NCI-H1930 (cell line): ENCODE measurements at places on chromosomes 4 and X.

- DNase-seq = no peak
Measured at GRCh38 chrX:46860557-46860956, 23.7 kb downstream of the RP2 start.

DNA sequence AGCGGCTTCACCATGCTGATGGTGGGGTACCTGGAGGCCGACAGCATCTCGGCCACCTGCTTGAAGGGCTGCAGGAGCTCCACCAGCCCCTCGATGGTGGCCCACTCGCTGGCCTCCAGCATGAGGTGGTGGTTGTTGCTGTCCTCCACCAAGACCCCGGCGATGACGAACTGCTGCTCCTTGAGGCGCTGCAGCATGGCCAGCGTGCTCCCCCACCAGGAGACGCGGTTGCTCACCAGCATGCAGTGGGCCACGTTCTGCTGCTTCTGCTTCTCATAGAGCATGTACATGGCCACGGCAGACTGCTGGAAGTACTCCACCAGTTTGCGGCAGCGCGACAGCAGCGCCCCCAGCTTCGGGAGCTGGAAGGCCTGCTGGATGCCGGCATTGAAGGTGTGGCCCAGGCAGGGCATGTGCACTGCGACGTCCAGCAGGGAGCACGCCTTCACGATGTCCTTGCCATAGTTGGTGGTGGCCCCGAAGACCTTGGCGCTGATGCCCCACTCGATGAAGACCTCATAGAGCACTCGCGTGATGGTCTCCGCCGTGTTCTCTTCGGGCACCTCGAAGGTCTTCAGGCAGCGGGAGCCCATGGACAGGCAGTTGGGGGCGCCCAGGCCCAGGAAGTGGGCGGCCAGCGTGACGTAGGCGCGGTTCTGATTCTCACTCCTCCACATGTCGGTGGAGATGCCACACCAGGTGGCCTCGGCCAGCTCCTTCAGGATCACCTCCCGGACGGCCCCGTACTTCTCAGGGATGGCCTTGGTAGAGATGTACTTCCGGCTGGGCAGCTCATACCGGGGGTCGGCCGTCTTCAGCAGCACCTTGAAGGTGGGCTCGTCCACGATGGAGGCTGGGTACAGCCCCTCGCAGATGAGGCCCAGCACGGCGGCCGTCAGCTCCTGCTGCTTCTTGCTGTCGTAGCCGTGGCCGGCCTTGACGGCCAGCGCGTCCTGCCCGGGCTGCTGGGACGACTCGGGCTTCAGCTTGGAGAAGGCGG is 11.0 kb downstream of the DHRSX start:
- no peak for DNase-seq

- no peak for DNase-seq
Measured at GRCh38 chr4:42541647-42542046, 115.3 kb downstream of the ATP8A1 start.

GRCh38 chr4:2009651-2010233 is 968 bp upstream of the NELFA start:
- peak; percentile 26 for DNase-seq

DNA sequence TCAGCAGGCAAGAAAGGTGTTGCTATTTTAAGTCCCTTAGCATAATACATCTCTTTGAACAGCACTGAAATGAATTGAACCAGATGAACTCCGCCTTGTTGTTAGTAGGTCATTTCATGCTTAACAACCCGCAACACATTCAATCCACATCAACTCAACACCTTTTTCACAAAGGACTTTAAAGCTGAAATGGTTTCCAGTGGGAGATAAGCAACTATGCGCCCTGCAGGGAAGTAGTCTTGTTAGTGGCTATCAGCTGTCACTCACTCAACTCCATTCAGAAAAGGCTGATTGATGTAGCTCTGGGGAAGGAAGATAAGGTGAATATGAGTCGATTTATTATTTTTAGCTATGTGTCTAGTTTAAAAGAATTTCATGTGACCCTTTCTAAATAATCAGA is 46.0 kb downstream of the ATP8A1 start:
- no peak for DNase-seq

- DNase-seq = no peak
Measured at GRCh38 chrX:22234380-22234779, 38.3 kb upstream of the CBLL2 start.

DNA sequence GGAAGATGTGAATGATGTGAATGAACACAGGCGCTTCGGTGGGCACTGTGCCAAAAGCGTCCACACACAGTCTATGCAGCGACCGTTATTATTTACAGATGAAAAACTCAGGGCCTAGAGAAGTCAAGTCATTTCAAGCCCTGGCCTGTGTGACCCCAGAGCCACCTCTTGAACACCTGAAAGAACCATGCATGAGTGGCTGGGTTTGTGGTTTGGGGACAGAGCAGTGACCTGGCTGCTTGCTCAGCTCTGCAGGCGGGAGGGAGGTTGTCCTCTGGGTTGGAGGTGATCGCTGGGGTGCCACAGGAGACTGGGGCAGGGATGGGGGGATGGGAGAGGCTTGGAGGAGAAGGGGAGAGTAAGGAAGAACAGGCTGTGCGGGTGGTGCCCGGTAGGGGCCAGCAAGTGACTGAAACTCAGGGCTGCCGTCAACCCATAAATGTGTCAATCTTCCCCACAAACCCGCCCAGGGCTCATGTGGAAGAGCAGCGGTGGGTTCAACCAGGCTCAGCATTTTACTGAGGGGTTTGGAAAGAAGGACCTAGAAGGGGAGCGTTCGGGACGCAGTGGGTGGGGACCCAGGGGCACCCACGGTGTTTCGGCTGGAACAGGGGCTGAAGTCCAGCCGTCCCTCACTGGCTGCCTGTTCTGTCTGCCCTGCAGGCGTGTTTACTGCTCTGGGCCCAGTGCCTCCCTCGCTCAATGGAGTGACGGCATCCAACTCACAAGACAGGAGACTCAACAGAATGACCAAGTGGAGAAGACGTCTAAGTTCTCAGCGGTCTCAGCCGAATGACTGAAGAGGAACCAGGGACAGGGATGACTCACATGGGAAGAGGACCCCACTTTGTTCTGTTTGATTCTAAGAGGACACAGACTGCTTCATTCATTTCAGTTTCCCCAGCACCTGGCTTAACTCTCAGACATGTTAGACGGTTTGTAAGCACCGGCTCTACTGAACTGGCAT is 167.8 kb downstream of the AFAP1 start:
- no peak for DNase-seq

DNA sequence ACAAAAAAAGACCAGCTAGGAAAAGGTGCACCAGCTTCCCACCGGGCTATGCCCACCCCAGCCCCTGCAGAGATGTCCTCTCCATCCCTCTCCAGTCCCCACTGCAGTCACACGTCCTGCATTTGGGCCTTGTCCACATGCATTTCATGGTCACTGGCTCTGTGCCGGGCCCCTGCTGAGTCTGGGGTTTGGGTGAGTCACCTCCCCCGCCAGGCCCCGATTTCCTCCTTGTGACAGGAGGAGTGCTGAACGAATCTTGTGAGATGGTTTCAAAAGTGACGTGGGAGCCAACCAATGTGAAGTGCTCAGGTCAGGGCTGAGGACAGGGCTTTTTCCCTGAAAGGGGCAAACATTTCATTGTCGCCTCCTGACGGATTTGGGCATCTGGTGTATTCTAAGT is 7.1 kb downstream of the CPZ start:
- no peak for DNase-seq

GRCh38 chrX:109830157-109830703 is 97.2 kb upstream of the ACSL4 start:
- DNase-seq = no peak
